PC-3 (cell line): ENCODE measurements at places on chromosomes 3 and 15. TPM values are rescaled to one million over a fixed set of nuclear protein-coding genes. Genes with fewer than 3 reads are reported as not detected.
A peak's percentile ranks its signal among the peaks of the same experiment; 100 is the strongest.

GRCh38 chr3:179000659-179001058 is 71.0 kb downstream of the ZMAT3 start:
- H3K27me3 ChIP-seq: no peaks in the 10 kb centered on the region
- no peak overlapping the region for H3K27ac ChIP-seq
- no peak overlapping the region for H3K4me3 ChIP-seq
- no peaks in the 10 kb centered on the region for H3K36me3 ChIP-seq
- no peak for DNase-seq

MUC13 gene
- 0.04 TPM in 1 of 2 replicates, not detected in the other for total RNA-seq

ITPKA gene
- total RNA-seq: 7.8 and 16.8 TPM in 2 replicates

SNX22 gene
- 0.77 TPM in 1 of 2 replicates, not detected in the other for total RNA-seq

RHCG gene
- total RNA-seq: not detected in 2 replicates

GRCh38 chr3:100045696-100046095 is 68.6 kb downstream of the FILIP1L start:
- no peak overlapping the region for H3K4me3 ChIP-seq
- no peaks in the 10 kb centered on the region for H3K27me3 ChIP-seq
- H3K4me1 ChIP-seq: peaks cover 65% of the 10 kb centered on the region
- peak; percentile 14 for DNase-seq
- no peaks in the 10 kb centered on the region for H3K36me3 ChIP-seq

PLA2G4D gene
- total RNA-seq: 0.17 and 0.55 TPM in 2 replicates

DNA sequence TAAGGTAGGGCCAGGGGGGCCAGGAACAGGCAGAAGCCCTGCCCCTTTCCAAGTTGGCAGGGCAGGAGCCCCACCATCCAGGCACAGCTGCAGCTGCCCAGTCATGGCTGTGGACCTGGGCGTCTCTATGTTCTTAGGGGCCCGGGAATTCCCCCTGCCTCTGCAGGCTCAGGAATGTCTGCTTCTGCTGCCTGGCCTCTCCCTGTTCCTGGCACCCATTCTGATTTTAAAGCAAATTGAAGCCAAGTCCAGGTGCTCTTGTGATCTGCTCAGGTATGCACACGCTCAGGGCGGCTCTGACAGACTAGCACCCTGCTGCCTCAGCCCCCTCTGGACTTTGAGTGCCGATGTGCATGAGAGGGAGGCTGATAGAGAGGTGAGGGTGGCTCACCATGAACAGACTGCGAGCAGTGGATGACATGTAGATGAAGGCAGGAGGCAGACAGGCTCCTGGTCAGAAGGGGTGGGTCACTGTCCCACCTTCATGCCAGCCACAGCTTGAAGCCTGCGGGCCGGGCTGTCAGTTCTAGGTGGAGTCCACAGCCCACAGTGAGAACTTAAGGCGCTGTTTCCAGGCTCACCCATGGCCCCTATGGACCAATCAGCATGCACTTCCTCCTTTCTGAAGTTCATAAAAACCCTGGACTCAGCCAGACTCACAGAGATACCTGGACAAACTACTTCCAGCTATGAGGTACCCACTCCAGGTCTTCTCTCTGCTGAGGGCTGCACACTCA is 747.8 kb upstream of the GBE1 start:
- no peak for DNase-seq
- H3K4me1 ChIP-seq: no peaks in the 10 kb centered on the region
- H3K27me3 ChIP-seq: no peaks in the 10 kb centered on the region
- no peak overlapping the region for H3K27ac ChIP-seq

- DNase-seq: no peak
- H3K36me3 ChIP-seq: no peaks in the 10 kb centered on the region
- H3K4me3 ChIP-seq: no peak overlapping the region
- no peaks in the 10 kb centered on the region for H3K4me1 ChIP-seq
- no peak overlapping the region for H3K27ac ChIP-seq
These were observed 77.1 kb downstream of the TRIM42 start for GRCh38 chr3:140754936-140755335.

DNA sequence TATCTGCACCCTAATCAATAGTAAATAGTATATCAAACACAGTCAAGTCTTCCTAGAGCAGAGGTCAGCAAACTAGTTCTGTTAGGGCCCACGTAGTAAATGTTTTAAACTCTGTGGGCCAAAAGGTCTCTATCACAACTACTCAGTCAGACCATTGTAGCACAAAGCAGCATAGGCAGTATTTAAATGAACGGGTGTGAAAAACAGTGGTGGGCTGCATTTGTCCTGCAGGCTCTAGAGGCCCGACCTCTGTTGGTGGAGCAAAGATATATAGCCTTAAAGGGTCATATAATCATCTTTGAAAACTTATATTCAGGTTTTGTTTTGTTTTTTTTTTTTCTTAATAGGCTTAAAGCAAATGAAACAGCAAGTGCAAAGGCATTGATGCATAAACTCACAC is 326.4 kb upstream of the TRIM42 start:
- no peaks in the 10 kb centered on the region for H3K27me3 ChIP-seq
- no peak for DNase-seq
- no peaks in the 10 kb centered on the region for H3K36me3 ChIP-seq
- H3K27ac ChIP-seq: no peak overlapping the region
- H3K4me1 ChIP-seq: no peaks in the 10 kb centered on the region
- H3K4me3 ChIP-seq: no peak overlapping the region

CD86 gene
- total RNA-seq: 0.07 TPM in 1 of 2 replicates, not detected in the other
